Esophagus muscularis mucosa (tissue), 4 donors: ENCODE measurements at places on chromosomes 7 and 10.

GRCh38 chr10:83542774-83543411, 596.4 kb upstream of the GHITM start:
- no peak for DNase-seq

GRCh38 chr10:104253606-104254410, 884 bp upstream of the GSTO1 start:
- no peak for DNase-seq

GRCh38 chr10:132516771-132517725, 20.5 kb upstream of the INPP5A start:
- peak; percentile 97 for DNase-seq

DNA sequence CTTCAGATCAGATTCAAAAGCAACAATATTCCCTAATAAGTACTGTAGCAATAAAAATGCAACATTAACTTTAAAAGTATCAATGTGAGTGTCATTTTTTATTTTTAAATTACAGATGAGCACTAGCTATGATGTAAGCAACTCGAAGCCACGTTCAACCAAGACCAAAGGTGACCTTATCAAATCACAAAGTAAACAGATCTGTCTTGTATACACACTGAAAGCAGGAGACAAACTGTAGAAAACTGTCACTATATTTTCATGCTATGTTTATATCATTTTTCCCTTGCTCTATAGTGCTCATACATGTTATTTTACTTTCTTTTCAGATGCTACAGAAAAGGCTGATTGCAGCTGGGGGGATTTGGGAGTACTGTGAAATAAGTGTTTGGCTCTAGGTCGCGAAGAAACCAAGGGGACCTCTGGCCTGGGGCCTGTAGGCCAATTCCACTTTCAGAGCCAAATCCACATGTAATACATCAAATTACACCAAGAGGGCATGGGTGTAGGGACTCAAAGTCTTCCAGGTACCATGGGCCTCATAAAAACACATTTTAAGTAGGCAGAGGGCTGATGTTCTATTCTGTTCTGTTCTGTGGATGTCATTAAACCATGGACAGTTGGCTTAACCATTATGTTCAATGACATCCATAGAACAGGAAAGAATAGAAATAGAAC, 245.2 kb downstream of the SFMBT2 start:
- no peak for DNase-seq

GRCh38 chr7:17236171-17236570, 62.3 kb upstream of the AHR start:
- no peak for DNase-seq

- no peak for DNase-seq
Observed at GRCh38 chr7:121832347-121832746, 40.6 kb upstream of the PTPRZ1 start.

DNA sequence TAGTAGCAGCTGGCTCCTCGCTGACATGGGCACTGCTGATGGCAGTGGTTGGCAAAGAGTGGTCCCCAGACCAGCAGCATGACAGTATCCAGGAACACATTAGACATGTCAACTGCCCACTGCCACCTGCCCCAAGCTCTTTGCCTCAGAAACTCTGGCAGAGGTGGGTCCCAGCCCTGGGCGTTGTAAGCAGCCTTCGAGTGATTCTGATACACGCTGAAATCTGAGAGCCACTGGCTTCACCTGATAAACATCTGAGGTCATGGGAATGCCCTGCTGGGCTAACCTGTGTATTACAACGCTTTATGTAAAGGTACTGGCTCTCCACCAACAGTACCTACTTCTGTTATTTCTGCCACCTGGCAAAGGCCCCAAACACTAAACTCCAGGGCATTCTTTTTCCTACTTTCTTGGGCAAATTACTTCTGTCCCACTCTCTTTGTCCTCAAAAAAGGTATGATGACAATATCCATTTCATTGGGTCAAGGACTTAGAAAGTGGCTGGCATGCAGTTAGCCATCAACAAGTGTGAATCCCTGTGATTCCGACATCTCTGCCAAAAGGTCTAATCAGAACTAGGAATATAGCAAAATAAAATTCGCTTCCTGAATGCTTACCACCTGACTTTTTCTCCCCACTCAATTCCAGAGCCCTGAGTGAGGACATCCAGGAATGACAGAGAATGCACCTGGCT, 9.2 kb downstream of the SGMS1 start:
- DNase-seq = no peak

DNA sequence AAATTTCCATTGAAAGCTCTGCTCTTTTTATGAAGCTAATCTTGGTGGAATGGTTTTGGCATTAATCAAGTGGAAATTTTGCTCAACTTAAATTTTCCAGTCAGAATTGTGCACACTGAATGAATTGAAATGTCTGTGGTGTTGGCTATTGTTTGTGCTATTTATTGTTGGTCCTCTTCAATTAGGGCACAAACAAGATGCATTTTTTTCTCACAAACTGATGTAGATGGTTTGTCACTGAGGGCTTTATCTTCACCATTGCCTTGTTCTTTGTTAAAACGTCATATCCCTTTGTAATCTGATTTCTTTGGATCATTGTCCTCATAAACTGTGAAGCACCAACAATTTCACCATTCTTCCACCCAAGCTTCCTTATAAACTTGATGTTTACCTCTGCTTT, 152.1 kb upstream of the RHOBTB1 start:
- DNase-seq = no peak

GRCh38 chr10:9018195-9019173, 964.0 kb downstream of the GATA3 start:
- DNase-seq = no peak

- DNase-seq = no peak
Observed at GRCh38 chr10:71526653-71527052, 129.9 kb downstream of the CDH23 start.

- DNase-seq = no peak
Observed at GRCh38 chr10:101346177-101346576, 7.8 kb upstream of the BTRC start.

DNA sequence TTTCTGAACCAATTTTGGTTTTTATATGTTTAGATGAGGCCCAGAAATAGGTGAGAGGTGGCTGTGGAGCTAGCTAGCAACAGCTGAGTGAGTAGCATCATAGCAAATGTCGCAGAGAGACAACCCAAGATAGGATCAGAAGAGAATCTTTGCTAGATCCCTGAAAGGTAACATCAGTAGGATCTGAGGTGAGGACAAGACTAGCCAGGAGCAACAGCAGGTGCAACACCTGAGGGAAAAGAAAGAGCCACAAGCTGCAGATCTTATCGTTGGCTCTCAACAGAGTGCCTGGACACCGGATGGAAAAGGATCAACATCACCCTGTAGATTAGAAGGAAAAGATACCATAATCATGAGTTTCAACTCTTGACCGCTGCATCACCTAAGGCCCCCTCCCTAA, 4.4 kb downstream of the ST8SIA6 start:
- DNase-seq = no peak

- no peak for DNase-seq
Observed at GRCh38 chr10:129030996-129031843, 435.8 kb upstream of the MGMT start.

DNA sequence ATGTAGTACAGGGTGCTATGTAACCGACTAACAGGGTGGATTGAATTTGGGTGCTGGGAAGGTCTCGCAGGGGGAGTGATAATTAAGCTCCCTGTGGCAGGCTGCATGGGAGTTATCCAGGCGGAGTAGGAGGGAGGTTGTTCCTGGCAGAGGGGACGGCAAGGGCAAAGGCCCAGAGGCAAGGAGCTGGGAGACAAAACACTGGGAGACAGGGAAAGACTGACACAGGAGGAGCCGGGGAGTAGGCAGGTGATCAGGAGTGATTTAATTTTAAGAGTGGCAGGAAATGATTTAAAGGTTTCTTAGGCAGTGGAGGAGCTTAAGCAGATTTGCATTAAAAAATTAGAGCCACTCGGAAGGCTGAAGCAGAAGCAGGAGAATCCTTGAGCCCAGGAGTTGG, 40.7 kb upstream of the LEP start:
- no peak for DNase-seq

DNA sequence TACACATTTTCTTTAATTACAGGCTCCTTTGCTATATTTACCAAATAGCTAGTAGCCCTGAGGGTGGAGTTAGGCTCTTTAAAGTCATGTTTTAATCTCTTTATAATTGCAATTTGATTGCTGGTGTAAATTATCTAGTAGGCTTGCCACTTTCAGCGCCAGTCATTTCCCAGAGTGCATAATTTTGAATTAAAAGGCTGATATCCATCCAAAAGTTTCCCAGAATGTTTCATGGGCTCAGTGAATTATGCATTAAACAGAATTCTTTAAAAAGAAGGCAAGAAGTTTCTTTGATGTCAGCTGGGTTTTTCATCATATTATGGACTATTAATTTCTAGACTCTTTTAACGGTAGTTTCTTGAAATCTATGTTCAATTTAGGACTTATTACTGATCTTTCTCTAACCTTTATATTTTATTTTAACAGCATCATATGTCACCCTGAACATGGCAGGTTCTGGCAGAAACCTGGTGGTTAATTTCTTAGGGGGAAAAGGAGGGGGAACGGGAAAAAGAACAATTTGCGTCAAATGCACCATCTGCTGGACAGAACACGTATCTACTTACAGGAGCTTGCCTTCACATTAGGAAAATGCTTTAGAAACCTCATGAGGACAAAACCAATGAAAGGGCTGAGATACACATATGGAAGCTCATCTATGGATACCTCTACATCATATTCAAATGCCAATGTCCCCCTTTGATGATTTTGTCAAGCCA, 171.1 kb downstream of the GRM3 start:
- DNase-seq = no peak

GRCh38 chr7:34842782-34843181, 184.8 kb downstream of the NPSR1 start:
- peak; percentile 83 for DNase-seq

GRCh38 chr7:80334908-80335307, 177.0 kb downstream of the GNAT3 start:
- no peak for DNase-seq

DNA sequence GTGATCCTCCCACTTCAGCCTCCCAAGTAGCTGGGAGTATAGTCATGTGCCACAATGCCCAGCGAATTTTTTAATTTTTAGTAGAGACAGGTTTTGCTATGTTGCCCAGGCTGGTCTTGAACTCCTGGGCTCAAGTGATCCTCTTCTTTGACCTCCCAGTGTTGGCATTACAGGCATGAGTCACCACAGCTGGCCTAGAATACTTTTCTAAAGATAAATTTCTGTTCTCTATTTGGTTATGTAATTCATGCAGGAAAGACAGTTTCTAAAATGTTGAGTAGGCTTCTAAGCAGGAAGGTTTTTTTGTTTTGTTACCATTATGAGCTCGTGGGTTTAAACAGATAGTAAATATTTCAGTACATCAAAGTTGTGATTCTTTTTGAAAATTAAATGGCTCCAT, 5.0 kb downstream of the RBAK start:
- no peak for DNase-seq

DNA sequence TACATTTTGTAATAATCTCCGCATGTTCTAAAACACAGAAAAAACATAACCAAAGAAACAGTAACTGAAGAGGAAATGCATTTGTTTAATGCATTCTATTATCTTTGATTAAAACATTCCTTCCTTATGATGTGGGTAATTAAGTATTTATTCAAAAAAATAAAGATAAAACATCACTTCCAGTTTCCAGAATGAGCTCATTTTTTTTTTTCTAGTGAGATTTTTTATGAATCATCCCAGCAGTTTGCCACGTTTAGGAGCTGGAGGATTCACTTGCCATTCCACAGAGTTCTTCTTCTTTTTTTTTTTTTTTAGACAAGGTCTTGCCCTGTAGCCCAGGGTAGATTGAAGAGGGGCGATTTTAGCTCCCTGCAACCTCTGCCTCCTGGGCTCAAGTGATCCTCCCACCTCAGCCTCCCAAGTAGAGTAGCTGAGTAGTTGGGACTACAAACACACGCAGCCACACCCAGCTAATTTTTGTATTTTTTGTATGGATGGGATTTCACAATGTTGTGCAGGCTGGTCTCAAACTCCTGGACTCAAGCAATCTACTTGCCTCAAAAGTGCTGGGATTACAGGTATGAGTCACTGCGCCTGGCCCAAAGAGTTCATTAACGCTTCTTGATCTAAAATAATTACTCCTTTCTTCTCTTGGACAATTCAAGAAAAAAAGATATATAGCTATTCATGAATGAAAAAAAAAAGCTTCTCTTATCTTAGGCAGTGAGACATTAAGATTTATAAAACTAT, 177.3 kb downstream of the DKK1 start:
- DNase-seq = no peak

- DNase-seq = no peak
Observed at GRCh38 chr10:30070001-30070685, 10.8 kb upstream of the JCAD start.

GRCh38 chr7:106306256-106306655, 21.5 kb upstream of the NAMPT start:
- no peak for DNase-seq

GRCh38 chr7:7424151-7424873, 111.4 kb downstream of the COL28A1 start:
- no peak for DNase-seq

- no peak for DNase-seq
Observed at GRCh38 chr7:152850420-152850819, 90.9 kb downstream of the ACTR3B start.

DNA sequence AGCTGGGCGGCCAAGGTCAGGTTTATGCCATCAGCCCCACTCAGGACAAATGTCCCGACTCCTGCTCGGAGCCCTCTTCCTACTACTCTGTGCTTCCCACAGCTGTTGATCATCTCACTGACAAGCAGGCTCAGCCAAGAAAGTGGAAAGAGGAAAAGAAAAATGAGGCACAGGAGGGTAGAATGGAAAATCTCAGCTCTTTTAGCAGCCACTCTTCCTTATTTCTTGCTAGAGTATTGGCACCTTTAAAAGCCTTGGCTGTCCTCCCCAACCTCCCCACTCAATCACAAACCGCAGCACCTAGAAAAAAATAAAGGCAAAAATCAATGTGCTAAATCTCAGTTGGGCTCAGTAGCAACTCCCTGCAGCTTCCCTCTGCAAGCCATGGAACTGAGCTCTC, 35.3 kb upstream of the AGK start:
- DNase-seq = no peak

- no peak for DNase-seq
Observed at GRCh38 chr7:112594397-112594796, 113.6 kb downstream of the LSMEM1 start.

- DNase-seq = no peak
Observed at GRCh38 chr10:85792533-85792858, 574.1 kb downstream of the GRID1 start.

DNA sequence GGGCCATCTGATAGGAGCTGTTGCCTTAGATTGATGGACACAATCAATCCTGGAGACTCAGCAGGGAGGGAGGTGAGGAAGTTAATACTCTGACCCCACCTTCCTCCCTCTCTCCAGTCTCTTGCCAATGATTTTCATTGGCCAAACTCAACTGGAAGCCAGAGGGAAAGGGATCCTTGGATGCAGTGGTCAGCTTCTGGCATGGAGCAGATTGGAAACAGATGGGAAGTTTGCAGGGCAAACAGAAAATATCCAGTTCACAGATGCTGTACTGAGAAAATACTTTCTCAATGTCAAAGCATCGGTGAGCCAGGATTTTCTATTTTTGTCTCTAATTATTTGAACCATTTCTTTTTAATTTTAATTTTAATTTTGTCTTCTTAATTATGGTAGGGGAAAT, 170.8 kb downstream of the BBS9 start:
- DNase-seq = no peak
